CD4-positive, alpha-beta memory T cell (primary cell): ENCODE measurements at places on chromosomes 11 and 22. TPM values are rescaled to one million over a fixed set of nuclear protein-coding genes. Genes with fewer than 3 reads are reported as not detected.

The APOA1 gene
- 0.75 TPM for total RNA-seq

GRCh38 chr11:134017511-134018430 is 51.1 kb upstream of the JAM3 start:
- no peaks in the 10 kb centered on the region for H3K36me3 ChIP-seq
- no peak overlapping the region for H3K4me3 ChIP-seq
- no peak for DNase-seq
- H3K4me1 ChIP-seq = no peaks in the 10 kb centered on the region

- H3K27ac ChIP-seq = no peak overlapping the region
- H3K4me1 ChIP-seq = no peaks in the 10 kb centered on the region
- no peak for DNase-seq
- H3K27me3 ChIP-seq = no peaks in the 10 kb centered on the region
- no peak overlapping the region for H3K4me3 ChIP-seq
- no peaks in the 10 kb centered on the region for H3K36me3 ChIP-seq
These were observed 548.2 kb downstream of the TBC1D22A start for GRCh38 chr22:47310601-47311000.

- no peak overlapping the region for H3K27ac ChIP-seq
- H3K27me3 ChIP-seq = no peaks in the 10 kb centered on the region
- DNase-seq = no peak
These were observed 16.5 kb downstream of the CHST1 start for GRCh38 chr11:45648931-45649330.

GRCh38 chr22:25208743-25209505 is 9.3 kb downstream of the CRYBB3 start:
- H3K4me1 ChIP-seq = no peaks in the 10 kb centered on the region
- H3K27ac ChIP-seq = no peak overlapping the region
- H3K36me3 ChIP-seq = no peaks in the 10 kb centered on the region
- no peak for DNase-seq
- no peak overlapping the region for H3K4me3 ChIP-seq

The C11orf91 gene
- total RNA-seq = 0.49 TPM

The MPZL3 gene
- total RNA-seq = 32.0 TPM

The ART1 gene
- total RNA-seq = not detected

DNA sequence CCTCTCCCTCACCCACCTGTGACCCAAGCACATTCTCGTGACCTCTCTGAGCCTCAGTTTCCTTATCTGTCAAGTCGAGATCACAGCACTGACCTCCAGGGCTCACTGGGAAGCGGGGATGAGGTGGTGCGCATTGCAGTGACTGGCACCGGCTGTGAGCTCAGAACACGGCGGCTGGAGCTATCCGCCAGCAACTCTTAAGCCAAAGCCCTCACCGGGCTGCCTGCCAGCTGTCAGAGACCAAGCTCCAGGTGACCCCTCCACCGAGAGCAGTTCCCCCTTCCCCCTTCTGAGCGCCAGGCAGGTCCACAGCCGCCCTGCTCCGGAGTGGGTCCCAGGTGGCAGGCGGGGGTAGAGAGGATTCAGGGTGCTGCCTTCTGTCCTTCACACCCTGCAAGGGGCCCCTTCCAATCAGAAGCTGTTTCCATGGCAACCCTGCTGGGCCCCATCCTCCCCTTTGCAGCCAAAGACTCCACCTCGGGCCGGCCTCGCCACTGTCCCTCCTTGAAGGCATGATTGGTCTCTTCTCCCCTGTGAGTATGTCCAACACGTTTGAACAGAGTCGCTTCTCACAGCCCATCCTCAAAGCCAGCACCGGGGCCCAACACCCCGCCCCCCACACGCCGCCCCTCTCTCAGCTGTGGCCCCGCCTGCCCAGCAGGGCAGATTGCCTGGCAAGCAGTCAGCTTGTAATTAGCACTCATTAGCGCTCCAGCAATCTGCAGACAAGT is 98.7 kb downstream of the WNT7B start:
- no peak overlapping the region for H3K4me3 ChIP-seq
- no peak for DNase-seq
- no peaks in the 10 kb centered on the region for H3K36me3 ChIP-seq
- H3K27me3 ChIP-seq = no peaks in the 10 kb centered on the region
- H3K27ac ChIP-seq = no peak overlapping the region

DNA sequence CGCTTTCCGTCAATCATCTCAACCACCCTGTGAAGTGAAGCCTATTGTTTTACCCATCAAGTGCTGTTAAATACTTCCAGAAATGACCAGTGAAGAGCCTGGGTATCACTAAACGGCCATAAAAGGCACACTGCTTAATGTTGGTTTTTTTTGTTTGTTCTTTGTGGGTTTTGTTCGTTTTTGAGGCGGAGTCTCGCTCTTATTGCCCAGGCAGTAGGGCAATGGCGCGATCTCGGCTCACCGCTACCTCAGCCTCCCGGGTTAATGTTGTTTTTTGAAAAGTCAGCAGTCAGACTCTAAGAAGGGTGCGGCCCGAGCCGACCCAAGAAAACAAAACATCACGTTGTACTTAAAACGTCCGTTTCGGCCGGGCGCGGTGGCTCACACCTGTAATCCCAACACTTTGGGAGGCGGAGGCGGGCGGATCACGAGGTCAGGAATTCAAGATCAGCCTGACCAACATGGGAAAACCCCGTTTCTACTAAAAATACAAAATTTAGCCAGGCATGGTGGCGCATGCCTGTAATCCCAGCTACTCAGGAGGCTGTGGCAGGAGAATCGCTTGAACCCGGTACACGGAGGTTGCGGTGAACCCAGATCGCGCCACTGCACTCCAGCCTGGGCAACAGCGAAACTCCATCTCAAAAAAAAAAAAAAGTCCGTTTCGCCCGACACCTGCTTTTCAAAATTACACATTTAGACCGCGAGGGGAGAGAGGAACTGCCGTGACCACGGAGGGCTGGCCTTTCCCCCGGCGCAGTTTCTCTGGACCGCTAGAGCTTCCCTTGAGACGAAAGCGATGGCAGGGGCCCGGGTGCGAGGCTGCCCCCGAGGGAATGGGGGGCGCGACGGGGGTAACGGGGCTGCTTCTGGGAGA is 714 bp downstream of the CD59 start:
- peak overlapping the region; percentile 76 for H3K4me3 ChIP-seq
- no peaks in the 10 kb centered on the region for H3K36me3 ChIP-seq
- DNase-seq = peak; percentile 53
- H3K27ac ChIP-seq = peak overlapping the region; percentile 75

The OR5M8 gene
- total RNA-seq = not detected

GRCh38 chr11:17273668-17274282 is 2.8 kb upstream of the NUCB2 start:
- peaks cover 24% of the 10 kb centered on the region for H3K4me1 ChIP-seq
- H3K4me3 ChIP-seq = no peak overlapping the region
- no peak for DNase-seq
- H3K36me3 ChIP-seq = no peaks in the 10 kb centered on the region
- no peaks in the 10 kb centered on the region for H3K27me3 ChIP-seq

- no peak overlapping the region for H3K4me3 ChIP-seq
- H3K27ac ChIP-seq = no peak overlapping the region
- no peak for DNase-seq
- no peaks in the 10 kb centered on the region for H3K36me3 ChIP-seq
- H3K4me1 ChIP-seq = no peaks in the 10 kb centered on the region
These were observed 42.4 kb upstream of the DMC1 start for GRCh38 chr22:38612217-38613006.

DNA sequence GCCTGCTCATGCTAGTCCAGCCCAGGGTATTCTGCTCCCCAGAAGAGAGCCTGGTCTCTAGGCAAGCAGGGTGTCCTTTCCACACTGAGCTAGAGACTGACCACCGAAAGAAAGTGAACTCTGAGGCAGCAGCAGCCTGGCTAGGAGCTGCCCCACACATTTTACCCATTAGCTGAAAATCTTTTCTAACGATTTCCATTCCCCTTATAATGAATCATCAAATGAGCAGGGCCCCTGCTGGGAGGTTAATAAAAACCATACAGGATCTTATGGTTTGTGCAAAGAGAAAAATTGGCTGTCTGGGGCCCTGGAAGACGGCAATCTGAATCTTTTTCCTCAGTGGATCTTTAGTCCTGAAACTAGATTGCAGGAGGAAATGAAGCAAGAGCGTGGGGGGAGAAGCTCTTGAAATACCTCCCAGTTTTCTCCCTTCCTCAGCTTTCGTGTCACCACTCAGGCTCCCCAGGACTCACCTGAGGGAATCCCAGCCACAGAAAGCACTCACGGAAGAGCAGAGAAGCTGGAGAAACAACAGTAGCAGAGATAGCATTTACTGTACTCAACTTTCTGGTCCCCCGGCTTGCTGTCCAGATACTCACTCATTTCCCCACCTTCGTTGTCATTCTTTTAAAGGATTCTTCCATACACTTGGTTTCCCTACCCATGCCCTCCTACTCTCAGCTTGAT is 74.7 kb upstream of the CD44 start:
- H3K36me3 ChIP-seq = no peaks in the 10 kb centered on the region
- no peak overlapping the region for H3K27ac ChIP-seq
- no peaks in the 10 kb centered on the region for H3K27me3 ChIP-seq
- no peak for DNase-seq
- H3K4me1 ChIP-seq = peaks cover 49% of the 10 kb centered on the region
- H3K4me3 ChIP-seq = no peak overlapping the region

DNA sequence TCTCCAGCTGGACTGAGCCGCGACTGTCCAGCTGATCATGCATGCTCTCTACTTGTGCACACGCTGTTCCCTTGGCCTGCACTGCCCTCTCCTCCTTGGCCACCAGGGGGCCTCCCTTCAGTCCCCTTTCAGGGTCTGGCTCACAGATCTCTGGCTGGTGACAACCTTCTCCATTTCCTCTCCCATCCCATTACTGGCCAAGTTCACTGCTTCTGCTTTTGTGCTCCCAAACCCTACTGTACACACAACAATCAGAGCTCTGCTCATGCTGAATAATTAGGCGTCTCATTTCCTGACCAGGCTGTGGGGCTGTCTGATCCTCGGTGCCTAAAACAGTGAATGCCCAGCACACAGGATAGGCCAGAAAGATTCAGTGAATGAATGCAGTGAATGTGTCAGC is 224.0 kb upstream of the NARS2 start:
- H3K4me1 ChIP-seq = no peaks in the 10 kb centered on the region
- no peak overlapping the region for H3K4me3 ChIP-seq
- no peaks in the 10 kb centered on the region for H3K36me3 ChIP-seq
- DNase-seq = peak; percentile 0
- H3K27me3 ChIP-seq = no peaks in the 10 kb centered on the region

- H3K4me1 ChIP-seq = peaks cover 85% of the 10 kb centered on the region
- H3K27ac ChIP-seq = peak overlapping the region; percentile 20
- no peaks in the 10 kb centered on the region for H3K36me3 ChIP-seq
- H3K4me3 ChIP-seq = no peak overlapping the region
- no peak for DNase-seq
These were observed 56.6 kb downstream of the FAM83F start for GRCh38 chr22:40051322-40051721.

- H3K4me3 ChIP-seq = no peak overlapping the region
- H3K36me3 ChIP-seq = no peaks in the 10 kb centered on the region
- H3K27me3 ChIP-seq = no peaks in the 10 kb centered on the region
These were observed 8.4 kb upstream of the CCKBR start for GRCh38 chr11:6251120-6251733.

The ST14 gene
- 0.79 TPM for total RNA-seq

- H3K27ac ChIP-seq = no peak overlapping the region
- H3K4me3 ChIP-seq = no peak overlapping the region
- no peak for DNase-seq
- H3K36me3 ChIP-seq = no peaks in the 10 kb centered on the region
- H3K27me3 ChIP-seq = no peaks in the 10 kb centered on the region
These were observed 42.2 kb downstream of the AHNAK start for GRCh38 chr11:62504158-62504973.

DNA sequence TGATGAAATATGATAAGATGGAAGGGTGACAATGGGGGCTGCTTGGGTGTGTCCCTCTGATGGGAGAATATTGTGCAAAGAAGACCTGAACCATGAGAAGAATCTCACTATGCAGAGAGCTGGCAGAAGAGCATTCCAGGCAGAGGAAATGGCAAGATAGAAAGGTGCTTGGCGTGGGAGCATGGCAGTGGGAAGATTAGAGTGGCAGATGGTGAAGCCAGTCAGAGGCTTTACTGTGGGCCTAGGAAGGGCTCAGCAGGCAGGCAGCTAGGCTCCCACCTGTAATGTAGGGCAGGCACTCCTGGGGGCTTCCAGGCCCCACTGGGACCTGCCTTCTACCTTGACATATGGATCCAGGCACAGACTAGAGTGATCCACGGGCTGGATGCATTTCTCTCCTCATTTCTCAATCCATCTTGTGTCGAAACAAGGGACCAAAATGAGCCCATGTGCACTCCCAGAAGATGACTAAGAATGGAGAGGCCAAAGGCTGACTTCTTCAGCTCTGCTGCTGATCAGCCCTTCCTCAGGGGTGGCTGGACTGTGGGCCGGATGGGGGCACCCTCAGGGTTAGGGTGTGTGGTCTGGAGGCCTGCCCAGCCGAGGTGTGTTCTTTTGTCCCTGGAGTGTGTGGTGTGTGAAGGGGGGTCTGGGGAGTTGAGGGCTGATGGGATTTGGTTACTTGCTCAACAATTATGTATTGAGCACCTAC is 88.3 kb downstream of the TSPAN18 start:
- no peaks in the 10 kb centered on the region for H3K36me3 ChIP-seq
- DNase-seq = no peak
- no peaks in the 10 kb centered on the region for H3K27me3 ChIP-seq
- no peak overlapping the region for H3K4me3 ChIP-seq
- H3K4me1 ChIP-seq = no peaks in the 10 kb centered on the region

GRCh38 chr11:95297680-95298452 is 66.9 kb upstream of the SESN3 start:
- H3K36me3 ChIP-seq = no peaks in the 10 kb centered on the region
- H3K27me3 ChIP-seq = no peaks in the 10 kb centered on the region
- H3K27ac ChIP-seq = no peak overlapping the region
- peaks cover 20% of the 10 kb centered on the region for H3K4me1 ChIP-seq
- DNase-seq = no peak
- no peak overlapping the region for H3K4me3 ChIP-seq

The GRM5 gene
- total RNA-seq = not detected

The NLRP6 gene
- 26.3 TPM for total RNA-seq

DNA sequence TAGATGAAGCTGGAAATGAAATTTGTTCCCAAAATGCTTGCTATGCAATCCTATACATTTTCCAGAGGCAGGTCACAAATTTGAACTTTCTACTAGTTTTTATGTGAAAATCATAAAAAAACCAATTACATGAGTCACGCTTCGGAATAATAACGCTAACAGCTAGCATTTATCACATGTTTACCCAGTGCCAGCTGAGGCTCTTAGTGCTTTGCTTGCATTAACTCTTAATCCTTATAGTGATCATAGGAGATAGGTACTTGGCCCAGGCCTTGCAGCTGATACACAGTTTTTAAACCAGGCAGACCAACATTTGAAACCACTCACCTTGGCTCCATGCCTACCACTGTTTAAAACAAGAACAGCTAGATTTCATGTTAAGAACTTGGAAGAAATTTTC is 131.8 kb upstream of the RAG2 start:
- H3K27me3 ChIP-seq = no peaks in the 10 kb centered on the region
- no peaks in the 10 kb centered on the region for H3K4me1 ChIP-seq
- H3K36me3 ChIP-seq = no peaks in the 10 kb centered on the region
- no peak for DNase-seq
- no peak overlapping the region for H3K4me3 ChIP-seq
- H3K27ac ChIP-seq = no peak overlapping the region

- no peaks in the 10 kb centered on the region for H3K36me3 ChIP-seq
- H3K27me3 ChIP-seq = no peaks in the 10 kb centered on the region
- H3K4me3 ChIP-seq = no peak overlapping the region
- no peak overlapping the region for H3K27ac ChIP-seq
- no peaks in the 10 kb centered on the region for H3K4me1 ChIP-seq
- no peak for DNase-seq
These were observed 7.3 kb upstream of the EHF start for GRCh38 chr11:34613552-34614056.
